ENCODE measurements at places on chromosomes 11 and 22.

GRCh38 chr11:79404325-79404724 lies 36.5 kb downstream of the TENM4 start:
- DNase-seq, result no peak

GRCh38 chr11:15602785-15603567 lies 488.3 kb downstream of the INSC start:
- DNase-seq, result no peak

- DNase-seq, result no peak
These were observed 36.7 kb upstream of the CD44 start for GRCh38 chr11:35102267-35102666.

DNA sequence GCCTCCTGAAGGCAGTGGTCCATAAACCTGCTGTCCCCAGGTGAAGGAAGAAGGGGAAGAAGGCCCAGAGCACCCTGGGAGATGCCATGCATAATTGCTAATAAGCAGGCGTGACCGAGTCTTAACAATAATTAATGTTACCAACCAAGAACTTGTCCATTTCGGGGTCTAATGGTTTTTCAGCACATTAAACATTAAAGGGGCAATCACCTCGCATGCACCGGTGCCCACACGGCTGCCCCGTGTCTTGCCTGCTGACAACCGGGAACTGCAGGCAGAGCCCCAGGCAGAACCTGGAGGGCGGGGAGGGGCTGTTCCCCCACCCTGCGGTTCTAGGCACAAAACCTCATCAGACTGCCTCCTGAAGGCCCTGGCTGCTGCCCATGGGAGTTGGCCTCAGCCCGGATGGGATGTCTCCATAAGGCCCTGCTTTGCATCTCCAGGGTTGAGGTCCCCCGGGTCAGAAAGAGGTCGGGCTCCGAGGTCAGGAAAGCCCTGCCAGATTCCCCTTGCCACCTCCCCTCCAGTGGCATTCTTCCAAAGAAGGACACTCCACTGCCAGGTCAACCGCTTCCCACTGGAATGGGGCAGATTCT lies 169.0 kb downstream of the BUD13 start:
- no peak for DNase-seq

Measured in hypothalamus (tissue), 51 donors.